ENCODE measurements at places on chromosomes 5 and 9.

DNA sequence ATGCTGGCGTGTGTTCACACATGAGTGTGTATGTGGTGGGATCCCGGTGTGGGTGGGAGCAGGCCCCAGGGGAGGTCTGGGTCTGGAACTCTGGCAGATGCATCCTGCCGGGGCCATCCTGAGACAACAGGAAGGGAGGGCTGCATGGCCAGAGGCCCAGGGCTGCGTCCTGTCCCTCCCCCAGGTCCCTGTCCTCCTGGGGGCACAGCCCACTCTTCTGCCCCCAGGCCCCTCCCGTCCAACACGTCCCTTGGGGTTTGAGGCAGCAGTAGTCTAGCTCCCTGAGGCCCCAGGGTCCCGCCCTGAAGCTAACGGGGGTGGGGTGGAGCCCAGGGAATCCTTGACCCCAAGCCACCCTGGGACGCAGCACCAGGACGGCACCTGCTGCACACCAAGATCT is 16.6 kb downstream of the FLT4 start:
- no peak for DNase-seq

DNA sequence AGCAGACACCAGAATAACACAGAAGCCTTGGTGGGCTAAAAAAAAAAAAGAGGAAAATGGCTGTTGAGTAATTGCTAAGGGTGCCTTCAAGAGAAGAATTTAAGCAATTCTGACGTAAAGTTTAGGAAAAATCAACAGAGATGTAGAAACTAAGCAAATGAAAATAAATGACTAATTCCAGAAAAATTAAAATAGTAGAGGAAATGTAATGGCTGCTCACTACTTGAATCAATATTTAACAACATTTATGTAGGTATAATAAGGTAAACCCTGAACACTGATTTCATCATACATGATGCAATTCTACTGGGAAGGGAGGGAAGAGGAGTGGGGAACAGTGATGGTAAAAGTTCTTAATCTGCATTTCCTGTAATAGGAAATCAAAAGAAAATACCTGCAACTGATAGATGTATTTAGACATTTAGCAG is 41.4 kb downstream of the PUM3 start:
- no peak for DNase-seq

- DNase-seq, result no peak
Measured at GRCh38 chr5:50759526-50760270, 93.3 kb downstream of the PARP8 start.

DNA sequence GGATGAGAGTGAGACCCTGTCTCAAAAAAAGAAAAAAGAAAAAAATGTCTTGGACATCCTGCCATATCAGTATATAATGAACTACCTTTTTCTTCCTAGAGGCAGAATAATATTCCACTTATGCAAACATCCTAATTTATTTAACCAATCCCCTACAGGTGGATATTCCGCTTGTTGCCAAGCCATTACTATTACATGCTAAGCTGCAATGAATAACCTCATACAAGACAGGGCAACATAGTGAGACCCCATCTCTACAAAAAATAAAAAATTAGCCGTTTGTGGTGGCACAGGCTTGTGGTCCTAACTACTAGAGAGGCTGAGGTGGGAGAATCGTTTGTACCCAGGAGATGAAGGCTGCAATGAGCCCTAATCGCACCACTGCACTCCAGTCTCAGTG is 1.7 kb upstream of the AFF4 start:
- DNase-seq, result no peak

- no peak for DNase-seq
Measured at GRCh38 chr9:73753171-73753570, 601.5 kb downstream of the ANXA1 start.

DNA sequence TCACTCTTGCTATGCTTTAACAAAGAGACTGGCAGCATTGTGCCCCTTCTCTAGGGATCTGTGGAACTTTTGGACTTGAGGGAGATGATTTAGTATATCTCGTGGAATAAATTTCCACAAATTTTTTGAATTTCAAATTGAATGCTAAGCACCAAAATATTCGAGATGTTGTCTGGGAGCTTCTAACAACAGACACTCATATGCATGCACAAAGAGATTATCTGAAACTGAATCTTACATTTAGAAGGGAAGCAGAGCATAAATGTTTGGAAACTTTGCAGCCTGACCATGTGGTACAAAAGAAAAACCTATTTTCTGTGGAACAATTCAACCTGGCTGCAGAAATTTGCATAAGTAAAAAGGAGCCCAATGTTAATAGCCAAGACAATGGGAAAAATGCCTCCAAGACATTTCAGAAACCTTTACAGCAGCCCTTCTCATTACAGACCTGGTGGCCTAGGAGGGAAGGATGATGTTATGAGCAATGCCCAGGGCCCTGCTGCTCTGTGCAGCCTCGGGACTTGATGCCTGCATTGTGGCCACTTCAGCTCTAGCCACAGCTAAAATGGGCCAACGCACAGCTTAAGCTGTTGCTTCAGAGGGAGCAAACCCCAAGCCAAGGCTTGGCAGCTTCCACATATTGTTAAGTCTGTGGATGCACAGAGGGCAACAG is 285.8 kb upstream of the FAM174A start:
- DNase-seq, result no peak

DNA sequence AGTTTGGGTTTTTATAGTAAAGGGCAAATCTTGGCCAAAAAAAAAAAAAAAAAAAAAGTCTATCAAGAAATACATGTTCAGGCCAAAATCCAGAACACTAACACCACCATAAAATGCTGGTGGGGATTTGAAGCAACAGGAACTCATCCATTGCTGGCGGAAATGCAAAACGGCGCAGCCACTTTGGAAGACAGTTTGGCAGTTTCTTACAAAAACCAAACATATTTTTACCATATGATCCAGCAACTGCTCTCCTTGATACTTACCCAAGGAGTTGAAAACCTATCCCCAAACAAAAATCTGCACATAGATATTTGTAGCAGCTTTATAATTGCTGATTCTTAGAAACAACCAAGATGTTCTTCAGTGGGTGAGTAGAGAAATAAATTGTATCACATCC is 153.1 kb upstream of the ACOT12 start:
- DNase-seq, result no peak

DNA sequence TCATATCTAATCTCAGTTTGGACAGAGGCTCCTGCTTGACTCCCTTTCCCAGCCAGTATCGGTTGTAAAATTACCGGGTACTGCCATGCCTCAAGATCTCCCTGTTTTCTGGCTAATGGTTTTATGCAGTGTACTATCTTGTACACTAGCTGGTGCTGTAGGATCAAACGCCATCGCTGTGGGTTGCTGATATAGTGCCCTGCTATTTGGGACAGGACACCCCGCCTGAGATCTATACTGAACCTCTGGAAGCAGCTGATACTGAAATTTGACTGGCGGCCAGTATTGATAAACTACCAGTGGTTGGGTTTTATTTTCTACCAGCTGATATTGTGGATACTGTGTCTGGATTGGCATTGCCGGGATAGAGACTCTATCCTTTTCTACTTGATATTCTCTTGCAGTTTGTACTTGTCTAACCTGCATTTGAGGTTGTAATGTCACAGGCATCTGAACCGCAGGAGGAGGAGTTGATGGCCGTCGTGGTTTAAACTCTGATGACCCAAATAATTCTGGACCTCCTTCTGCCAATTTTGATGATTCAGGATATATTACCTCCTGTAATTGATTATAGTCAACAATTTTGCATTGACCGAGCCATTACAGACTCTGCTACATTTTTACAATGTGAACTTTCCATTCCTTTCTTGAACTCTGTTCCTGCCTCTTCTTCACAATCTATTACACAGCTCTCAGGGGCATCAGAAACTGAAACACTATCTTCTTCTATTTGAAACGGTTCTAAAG is 112.5 kb upstream of the LARP1 start:
- DNase-seq, result peak; percentile 68

GRCh38 chr9:95099321-95100070 is 218.0 kb downstream of the FANCC start:
- DNase-seq, result no peak

DNA sequence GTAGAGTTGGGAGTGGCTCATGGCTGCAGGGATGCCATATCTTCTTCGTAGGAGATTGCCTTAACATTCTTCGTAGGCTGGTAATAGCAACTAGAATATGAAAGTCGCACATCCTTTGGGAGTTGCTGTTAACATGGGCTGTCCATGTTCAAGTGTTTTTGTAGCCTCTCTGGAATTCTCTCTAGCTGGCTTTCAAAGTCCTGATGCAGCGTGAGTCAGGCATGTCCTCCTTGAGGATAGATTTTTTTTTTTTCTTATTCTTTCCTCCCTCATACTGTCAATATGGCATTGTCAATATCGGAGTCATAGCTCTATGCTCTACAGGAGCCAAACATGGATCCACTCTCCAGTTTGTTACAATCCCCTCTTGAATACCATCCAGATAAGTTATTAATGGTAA is 494.8 kb upstream of the WWC1 start:
- DNase-seq, result no peak

- peak; percentile 83 for DNase-seq
Measured at GRCh38 chr9:134099123-134099761, 31.4 kb upstream of the BRD3 start.

- DNase-seq, result no peak
Measured at GRCh38 chr9:111926421-111926875, 29.8 kb downstream of the UGCG start.

GRCh38 chr9:3608011-3608410 is 82.2 kb upstream of the RFX3 start:
- DNase-seq, result no peak

- DNase-seq, result no peak
Measured at GRCh38 chr5:1299961-1300360, 5.1 kb upstream of the TERT start.

- DNase-seq, result no peak
Measured at GRCh38 chr5:68862560-68862959, 231.3 kb upstream of the SLC30A5 start.

GRCh38 chr5:35373249-35373648 is 143.0 kb upstream of the PRLR start:
- no peak for DNase-seq

Data from T47D (cell line).